Thoracic aorta (tissue), 2 donors: ENCODE measurements at places on chromosomes 12 and 14. TPM values are rescaled to one million over a fixed set of nuclear protein-coding genes. Genes with fewer than 3 reads are reported as not detected.

- H3K4me1 ChIP-seq, result no peaks in the 10 kb centered on the region
- H3K27me3 ChIP-seq, result no peaks in the 10 kb centered on the region
- no peak overlapping the region for H3K27ac ChIP-seq
These were observed 88.2 kb downstream of the DUSP16 start for GRCh38 chr12:12474471-12474928.

DNA sequence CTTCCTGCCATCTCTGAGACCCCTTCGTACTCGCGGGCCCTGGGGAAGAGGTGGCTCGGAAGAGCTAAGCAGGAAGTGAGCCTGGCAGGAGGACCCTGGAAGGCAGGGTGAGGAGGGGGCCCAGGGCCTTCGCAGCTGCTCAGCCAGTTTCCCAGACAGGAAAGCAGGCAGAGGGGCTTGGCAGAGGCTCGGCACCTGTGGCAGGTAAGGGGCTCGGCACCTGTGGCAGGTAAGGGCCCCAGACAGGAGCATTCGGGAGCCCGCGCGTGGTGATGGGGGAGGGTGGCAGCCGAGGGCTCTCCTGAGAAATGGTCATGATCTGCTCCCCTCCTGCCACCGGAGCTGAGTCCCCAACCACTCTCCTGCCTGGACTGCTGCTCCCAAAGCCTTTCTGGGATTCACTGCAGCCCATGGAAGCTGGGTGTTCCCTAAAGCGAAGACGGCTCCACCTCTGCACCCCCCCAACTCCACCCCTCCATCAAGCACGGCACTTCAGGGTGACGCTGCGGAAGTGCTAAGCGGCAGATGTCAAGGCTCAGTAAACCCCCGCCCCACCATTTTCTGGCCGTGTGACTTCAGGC, 63.2 kb downstream of the PRIMA1 start:
- DNase-seq, result no peak
- H3K36me3 ChIP-seq, result no peaks in the 10 kb centered on the region
- no peaks in the 10 kb centered on the region for H3K4me1 ChIP-seq
- no peak overlapping the region for H3K27ac ChIP-seq

DNA sequence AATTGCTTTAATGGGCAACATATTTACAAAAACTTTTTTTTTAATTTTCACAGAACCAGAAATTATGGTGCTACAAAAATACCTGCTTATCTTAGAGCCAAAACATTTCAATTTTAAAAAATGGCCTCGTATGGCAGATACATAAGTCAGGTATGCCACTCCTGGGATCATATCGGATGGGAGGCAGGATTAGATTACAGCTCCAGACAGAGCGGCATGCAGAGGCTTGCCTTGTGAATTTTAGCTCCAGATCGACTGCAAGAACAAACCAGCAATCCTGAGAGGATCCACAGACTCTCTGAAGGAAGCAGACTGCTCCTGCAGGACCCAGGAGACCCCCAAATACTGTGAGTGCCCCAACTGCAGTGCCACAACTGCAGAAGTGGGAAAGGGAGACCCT, 169.3 kb upstream of the AMIGO2 start:
- no peaks in the 10 kb centered on the region for H3K4me1 ChIP-seq
- H3K27me3 ChIP-seq, result no peaks in the 10 kb centered on the region
- no peaks in the 10 kb centered on the region for H3K36me3 ChIP-seq

DNA sequence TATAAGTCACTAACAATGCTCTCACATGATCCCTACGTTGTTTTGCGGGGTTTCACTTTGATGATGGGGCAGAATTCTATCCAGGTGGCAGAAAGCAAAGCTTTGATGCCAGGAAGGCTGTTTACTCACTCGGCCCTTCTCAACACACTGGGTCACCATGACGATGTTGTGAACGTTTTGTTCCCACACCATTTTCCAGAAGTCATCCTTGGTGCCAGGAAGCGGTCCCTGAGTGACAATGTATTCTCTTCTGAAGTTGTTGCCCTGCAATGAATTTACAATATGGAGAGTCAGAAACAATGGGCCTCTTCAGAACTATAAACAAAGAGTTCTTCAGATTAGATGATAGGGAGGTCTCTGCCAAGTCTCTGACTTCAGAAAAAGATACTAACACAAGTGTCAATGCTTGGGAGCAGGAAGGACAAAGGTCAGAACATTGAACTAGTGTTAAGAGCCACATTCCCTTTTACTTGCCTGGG, 101.3 kb downstream of the PTPRB start:
- H3K4me1 ChIP-seq, result no peaks in the 10 kb centered on the region
- no peaks in the 10 kb centered on the region for H3K36me3 ChIP-seq
- no peak for DNase-seq
- no peak overlapping the region for H3K27ac ChIP-seq
- no peak overlapping the region for H3K4me3 ChIP-seq
- H3K27me3 ChIP-seq, result no peaks in the 10 kb centered on the region

DNA sequence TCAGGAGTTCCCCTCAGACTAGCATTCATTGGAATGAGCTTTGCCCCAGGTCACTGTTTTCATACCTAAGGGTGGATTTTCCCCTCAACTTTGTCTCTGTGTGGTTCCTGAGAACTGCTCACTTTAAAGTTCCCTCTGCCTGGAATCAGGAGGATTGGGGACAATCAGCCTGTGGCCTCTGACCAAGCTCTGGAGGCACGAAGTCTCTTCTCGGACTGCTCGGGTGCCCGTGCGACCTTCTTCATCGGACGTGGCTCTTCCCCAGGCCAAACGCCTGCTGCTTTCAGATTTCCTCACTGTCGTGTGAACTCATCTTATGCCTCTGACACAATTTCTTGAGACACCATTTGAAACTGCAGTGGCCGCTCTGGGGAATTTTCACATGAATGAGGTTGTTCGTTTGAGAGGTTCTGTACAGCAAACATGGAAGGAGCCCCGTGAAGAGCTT, 153.7 kb upstream of the PZP start:
- no peaks in the 10 kb centered on the region for H3K36me3 ChIP-seq

GRCh38 chr14:22493753-22494152, 95.3 kb downstream of the DAD1 start:
- no peak overlapping the region for H3K27ac ChIP-seq
- no peaks in the 10 kb centered on the region for H3K36me3 ChIP-seq

- no peak overlapping the region for H3K27ac ChIP-seq
- H3K4me3 ChIP-seq, result no peak overlapping the region
- no peaks in the 10 kb centered on the region for H3K27me3 ChIP-seq
- H3K36me3 ChIP-seq, result no peaks in the 10 kb centered on the region
- H3K4me1 ChIP-seq, result no peaks in the 10 kb centered on the region
These were observed 125.4 kb upstream of the ATF1 start for GRCh38 chr12:50638482-50638880.

HSPA2 gene
- 28.5 TPM for total RNA-seq
